ENCODE measurements at places on chromosomes 6 and 20.

DNA sequence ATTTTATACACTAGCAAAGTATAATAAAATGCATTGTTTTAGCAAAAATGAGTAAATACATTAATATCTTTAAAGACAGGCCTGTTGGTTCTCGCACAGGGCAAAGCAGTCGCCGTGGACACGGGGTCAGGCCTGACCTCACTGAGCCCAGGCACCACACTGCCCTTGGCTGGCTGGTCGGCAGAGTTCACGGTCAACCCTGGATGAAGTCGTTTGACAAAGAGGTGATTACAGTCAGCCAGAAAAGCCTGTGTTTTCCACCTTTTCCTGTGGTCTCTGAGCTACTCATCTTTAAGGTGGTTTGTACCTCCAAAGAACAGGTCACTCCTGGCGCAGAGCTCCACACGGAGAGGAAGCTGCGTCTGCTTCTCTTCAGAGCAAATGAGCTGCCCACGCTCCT, 191.5 kb downstream of the DLL1 start:
- no peak for DNase-seq

DNA sequence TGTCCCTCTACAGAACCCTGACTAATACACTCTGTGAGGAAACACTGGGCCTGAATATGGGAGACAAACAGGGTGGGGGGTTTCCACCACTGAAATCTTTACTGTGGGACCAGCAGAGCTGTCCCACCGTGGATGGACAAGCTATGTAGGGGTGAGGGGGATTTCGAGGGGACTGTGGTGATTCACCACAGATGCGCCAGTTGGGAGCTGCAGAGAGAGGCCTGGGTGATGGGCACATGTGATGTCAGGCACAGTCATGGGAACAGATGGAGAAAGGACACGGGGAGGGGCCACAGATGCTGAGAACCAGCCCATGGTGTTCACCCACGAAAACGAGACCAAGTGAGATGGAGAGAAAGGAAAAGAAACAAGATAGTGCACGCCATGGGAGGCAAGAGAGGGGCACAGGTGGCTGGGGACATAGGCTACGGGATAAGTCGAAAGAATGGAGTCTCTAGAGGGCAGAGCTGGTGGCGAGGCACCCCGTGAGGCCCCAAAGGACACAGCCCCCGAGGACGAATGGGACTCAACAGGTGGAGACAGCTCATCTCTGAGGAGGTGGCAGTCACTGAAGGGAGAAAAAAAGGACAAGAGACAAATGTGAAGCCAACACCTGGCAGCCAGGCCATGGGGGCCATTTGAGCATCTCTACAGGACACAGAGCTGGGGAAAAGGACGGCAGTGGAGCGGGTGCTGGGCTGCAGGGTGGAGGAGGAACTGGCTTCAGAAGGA, 10.5 kb upstream of the RAMACL start:
- no peak for DNase-seq

GRCh38 chr6:76615395-76615794, 542.9 kb upstream of the IMPG1 start:
- no peak for DNase-seq

DNA sequence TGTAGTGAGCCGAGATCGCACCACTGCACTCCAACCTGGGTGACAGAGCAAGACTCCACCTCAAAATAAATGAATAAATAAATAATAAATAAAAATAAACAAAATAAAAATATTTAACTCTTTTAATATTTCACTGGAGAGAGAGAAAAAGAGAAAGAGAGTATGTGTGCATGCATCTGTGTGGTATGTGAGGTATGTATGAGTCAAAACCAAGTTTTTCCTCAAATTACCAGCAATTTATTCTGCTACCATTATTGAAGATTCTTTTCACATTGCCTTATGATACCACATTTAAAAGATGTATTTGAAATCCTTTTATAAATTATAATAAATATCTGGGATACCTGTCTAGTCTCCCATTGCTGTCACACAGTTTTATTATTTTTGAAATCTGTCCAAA, 122.1 kb downstream of the CD164 start:
- DNase-seq: no peak

DNA sequence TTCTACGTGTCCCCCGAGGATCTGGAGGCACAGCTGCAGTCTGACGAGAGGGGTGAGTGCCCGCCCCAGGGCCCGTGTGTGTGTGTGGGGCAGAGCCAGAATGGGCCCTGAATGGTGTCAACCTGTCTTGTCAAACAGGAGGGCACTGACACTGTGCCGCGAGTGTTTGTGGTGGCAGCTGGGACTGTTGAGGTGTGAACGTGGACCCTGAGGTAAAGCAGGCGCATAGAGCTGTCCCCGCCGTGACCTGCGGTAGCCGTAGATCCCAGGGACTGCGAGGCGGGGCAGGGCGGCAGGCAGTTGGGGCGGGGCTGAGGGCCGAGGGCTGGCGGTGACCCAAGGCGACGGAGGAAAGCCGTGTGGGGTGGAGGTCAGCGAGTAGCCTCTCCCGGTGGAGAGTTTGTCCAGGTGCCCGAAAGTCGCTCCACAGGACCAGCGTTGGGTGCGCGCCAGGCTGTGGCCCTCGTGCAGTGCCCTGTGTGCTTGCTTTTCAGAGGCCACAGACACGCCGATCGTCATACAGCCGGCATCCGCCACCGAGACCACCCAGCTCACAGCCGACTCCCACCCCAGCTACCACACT, 25.2 kb downstream of the UCKL1 start:
- DNase-seq: no peak

GRCh38 chr6:148379966-148380713, 37.5 kb downstream of the SASH1 start:
- no peak for DNase-seq

- no peak for DNase-seq
These were observed 11.5 kb upstream of the SSR1 start for GRCh38 chr6:7324520-7324919.

DNA sequence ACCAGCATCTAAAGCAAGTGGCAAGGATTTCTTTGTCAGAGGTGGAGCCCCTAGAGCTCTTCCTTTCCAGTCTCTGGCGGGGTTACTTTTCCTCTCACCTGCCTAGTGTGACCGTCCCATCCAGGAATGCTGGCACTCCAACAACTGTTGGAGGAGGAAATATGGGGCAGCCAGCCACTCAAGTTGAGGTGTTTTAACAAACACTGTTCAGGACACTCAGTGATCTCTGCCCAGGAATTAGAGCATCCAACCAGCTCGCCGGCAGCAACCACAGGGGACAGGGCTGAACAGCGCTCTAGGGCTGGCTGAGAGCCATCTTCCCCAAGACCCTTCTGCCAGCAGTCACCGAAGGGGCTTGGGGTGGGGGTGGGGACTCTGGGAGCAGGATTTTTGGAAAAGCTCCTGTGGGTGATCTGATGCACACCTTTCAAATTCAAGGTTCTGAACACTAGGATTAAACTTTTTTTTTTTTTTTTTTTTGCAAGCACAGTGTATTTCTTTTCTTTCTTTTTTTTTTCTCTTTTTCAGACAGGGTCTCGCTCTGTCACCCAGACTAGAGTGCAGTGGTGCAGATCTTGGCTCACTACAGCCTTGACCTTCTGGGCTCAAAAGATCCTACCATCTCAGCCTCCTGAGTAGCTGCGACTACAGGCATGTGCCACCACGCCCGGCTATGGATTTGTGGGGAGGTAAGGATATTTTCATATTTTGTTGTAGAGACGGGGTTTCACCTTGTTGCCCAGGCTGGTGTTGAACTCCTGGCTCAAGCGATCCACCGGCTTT, 28.4 kb upstream of the KCNK16 start:
- DNase-seq: no peak

DNA sequence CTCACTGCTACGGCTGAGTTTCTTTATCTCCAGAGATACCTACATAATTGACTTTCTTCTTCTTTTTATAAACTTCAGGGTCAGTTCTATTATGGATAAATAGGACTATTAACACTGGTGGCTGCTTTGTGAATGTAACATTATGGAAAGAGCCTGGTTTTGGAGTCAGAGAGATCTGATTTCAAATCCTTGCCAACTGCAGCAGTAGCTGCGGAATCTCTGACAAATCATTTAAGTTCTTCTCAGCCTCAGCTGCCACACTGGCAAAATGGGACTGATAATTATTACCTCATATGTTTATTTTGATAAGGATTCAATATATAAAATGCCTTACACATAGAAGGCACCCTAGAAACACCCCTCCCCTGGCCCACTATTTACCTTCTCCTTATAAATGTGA, 160.5 kb downstream of the BACH2 start:
- no peak for DNase-seq

Measured in activated CD8-positive, alpha-beta memory T cell treated with anti-CD3 and anti-CD28 coated beads for 1 hour (primary cell).